ENCODE measurements at places on chromosomes 5 and 9.

- no peak for DNase-seq
Observed at GRCh38 chr5:87825583-87825982, 412.9 kb upstream of the CCNH start.

GRCh38 chr9:124419832-124420489 is 4.7 kb upstream of the PSMB7 start:
- DNase-seq, result no peak

- DNase-seq, result no peak
Observed at GRCh38 chr9:110808599-110808980, 140.0 kb downstream of the MUSK start.

GRCh38 chr9:134774410-134774809 is 106.2 kb upstream of the FCN2 start:
- DNase-seq, result no peak

DNA sequence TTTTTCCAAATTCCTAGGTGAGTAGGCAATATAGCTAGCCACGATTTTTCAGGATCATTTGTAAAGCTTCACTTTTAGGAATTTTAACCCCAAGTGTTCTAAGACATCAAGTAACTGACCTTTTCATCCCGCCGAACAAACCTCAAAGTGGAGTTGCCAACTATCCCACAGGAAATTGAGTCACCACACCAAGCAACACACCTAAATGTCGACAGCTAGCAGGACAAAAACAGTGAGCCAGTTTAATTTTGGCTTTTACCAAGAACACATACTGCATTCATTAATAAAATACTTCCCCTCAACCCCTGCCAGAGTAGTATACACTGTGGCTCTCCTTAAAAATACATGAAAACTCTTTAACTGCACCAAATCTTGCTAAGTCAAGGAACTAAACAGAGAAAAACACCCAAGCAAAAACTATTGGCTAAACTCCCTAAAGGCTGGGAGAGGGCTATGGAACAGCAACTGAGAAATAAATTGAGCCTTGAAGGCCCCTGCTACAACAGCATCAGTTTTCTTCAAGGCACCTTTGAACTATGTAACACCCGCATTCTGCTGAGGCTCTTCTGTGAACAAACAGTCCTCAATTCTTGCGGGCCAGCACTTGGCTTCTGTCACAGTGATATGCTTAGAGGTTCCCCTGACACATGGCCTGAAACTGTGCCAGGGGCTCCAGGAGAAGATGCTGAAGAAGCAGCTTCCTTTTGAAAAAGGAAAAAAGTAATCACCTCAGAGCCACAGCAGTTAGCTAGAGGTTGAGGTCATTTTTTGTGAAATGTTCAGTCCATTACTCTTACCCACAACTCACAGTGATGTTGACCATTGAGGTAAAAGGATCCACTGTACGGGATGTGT is 459.6 kb downstream of the RAB3C start:
- DNase-seq, result no peak

DNA sequence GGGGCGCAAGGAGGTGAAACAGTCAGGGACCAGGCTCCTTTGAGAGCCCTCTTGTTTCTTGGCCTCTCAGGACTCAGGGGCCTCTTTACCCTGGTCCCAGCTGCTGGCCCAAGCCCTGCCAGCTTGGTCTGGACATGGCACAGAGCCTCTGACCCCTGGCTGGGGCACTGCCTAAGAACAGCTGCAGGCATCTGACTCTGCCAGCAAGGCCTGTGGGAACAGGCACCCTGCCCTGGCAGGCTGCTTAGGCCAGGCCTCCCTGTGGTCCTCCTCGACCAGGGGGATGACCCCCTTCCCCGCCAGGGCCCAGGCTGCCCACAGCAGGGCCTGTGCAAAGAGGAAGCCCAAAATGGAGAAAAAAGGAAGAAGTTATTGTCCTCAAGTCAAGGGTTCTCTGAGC is 25.5 kb downstream of the OLFML2A start:
- DNase-seq, result no peak

DNA sequence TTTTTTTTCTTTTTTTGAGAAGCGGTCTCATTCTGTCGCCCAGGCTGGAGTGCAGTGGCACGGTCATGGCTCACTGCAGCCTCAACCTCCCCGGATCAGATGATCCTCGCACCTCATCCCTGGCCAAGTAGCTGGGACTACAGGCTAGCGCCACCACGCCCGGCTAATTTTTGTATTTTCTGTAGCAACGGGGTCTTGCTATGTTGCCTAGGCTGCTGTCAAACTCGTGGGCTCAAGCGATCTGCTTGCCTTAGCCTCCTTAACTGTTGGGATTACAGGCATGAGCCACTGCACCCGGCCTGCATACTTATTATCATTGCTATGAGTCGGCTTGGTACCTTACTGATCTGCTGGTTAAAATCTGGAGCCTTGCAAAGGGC is 790 bp upstream of the IARS1 start:
- no peak for DNase-seq

DNA sequence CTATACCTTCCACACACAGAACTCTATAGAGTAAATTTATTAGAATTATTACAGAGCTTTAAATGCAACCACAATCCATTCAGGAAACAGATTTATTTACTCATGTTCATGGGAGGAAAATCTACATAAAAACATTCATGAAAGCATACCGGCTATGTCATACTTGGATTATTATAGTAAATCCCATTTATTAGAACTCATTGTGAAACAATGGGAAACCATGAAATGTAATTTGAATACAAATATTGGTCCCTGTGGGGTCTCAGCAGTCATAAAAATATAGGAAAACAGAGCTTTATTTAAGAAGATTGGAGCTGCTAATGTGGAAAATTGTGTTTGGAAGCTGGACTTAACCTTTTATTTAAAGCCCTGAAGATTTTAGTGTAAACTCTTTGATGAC is 80.7 kb downstream of the HAPLN1 start:
- no peak for DNase-seq

DNA sequence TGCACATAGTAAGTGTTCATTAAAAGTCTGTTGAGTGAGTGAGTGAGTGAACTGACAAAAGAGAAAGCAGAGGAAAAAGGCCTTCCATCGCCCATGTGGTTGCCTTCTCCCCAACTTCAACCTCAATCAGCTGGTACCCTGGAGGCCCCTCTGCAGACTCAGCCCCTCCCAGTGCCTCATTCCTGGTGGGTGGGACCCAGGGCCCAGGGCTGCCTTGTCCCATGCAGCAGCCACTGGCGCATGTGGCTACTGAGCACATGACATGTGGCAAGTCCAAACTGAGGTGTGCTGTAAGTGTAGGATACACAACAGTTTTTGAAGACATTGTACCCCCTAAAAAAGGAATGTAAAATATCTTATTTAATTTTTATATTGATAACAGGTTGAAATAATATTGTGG is 29.6 kb downstream of the NDUFA8 start:
- no peak for DNase-seq

GRCh38 chr5:127440831-127441230 is 76.6 kb upstream of the PRRC1 start:
- DNase-seq, result no peak

GRCh38 chr5:54704825-54705224 is 187.3 kb downstream of the SNX18 start:
- DNase-seq, result no peak

GRCh38 chr5:80620211-80620610 is 34.2 kb upstream of the MSH3 start:
- peak; percentile 17 for DNase-seq
